ENCODE measurements at places on chromosomes 13 and 19.

- DNase-seq: no peak
Observed at GRCh38 chr19:6425732-6426620, 1.4 kb upstream of the KHSRP start.

GRCh38 chr19:2043961-2044708, 6.9 kb downstream of the MKNK2 start:
- DNase-seq: no peak

GRCh38 chr19:46917002-46917401, 56.2 kb downstream of the ARHGAP35 start:
- DNase-seq: no peak

GRCh38 chr13:37747071-37747612, 122.4 kb downstream of the TRPC4 start:
- no peak for DNase-seq

GRCh38 chr13:108760541-108760940, 131.1 kb downstream of the MYO16 start:
- no peak for DNase-seq

Measured in D721Med (cell line).